ENCODE measurements at places on chromosomes 5 and 9.

GRCh38 chr9:122822938-122823337, 5.5 kb downstream of the PDCL start:
- no peak for DNase-seq

GRCh38 chr9:38346811-38347210, 45.7 kb upstream of the ALDH1B1 start:
- no peak for DNase-seq

DNA sequence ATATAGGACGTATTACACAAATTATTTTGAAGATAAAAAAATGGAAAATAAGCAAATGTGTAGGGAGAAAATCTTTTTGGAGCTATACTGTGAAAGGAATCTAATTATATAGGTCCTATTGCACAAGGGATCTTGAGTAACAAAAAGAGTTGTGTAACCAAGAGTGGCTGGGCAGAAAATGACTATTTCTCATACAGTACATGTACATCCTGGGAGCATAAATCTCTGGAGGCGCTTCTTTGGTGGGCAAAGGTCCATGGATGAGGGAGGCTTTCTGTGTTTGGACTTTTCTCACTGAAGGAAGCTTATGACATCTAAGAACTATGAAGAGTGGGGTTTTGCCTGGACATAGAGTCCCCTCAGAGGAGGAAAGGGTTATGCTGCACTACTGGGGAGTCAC, 29.8 kb downstream of the ANKS6 start:
- DNase-seq, result no peak

DNA sequence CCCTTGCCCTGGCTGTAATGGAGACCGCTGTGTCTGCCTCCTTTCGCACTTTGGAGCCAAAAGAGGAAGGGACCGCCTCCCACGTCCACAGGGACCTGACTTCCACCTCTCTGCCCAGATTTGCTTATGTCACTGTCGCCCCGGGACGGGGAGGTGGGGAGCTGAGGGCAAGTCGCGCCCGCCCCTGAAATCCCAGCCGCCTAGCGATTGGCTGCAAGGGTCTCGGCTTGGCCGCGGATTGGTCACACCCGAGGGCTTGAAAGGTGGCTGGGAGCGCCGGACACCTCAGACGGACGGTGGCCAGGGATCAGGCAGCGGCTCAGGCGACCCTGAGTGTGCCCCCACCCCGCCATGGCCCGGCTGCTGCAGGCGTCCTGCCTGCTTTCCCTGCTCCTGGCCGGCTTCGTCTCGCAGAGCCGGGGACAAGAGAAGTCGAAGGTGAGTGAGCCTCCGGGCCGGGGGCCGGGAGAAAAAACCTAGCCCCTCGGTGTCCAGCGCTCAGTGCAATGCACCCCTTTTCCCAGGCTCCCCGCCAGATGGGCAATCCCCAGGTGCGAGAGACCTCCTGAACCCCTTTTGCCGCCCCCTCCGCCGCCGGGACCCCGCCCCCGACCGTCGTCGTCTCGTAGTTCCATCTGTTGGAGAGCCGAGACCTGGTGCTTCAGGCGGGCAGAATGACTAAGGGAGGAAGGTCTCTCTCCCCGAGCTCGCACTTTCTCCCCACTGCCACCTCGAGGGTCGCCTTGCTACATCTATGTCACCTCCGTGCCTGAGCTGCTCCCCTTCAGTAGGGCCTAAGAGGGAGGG, at the start of gene GPX3:
TSS of gene GPX3 (plus strand) at position 288 of the 807 bp plus-strand sequence. CDS start at position 352, 64 bp downstream.
- peak; percentile 9 for DNase-seq

GRCh38 chr9:115367780-115368525, 250.0 kb upstream of the TNC start:
- no peak for DNase-seq

- DNase-seq, result no peak
These were observed 84.3 kb upstream of the SLC1A3 start for GRCh38 chr5:36521838-36522745.

- no peak for DNase-seq
These were observed 91.4 kb upstream of the RANBP6 start for GRCh38 chr9:6106711-6107339.

GRCh38 chr9:132769906-132770769, 99.9 kb downstream of the GTF3C4 start:
- peak; percentile 29 for DNase-seq

GRCh38 chr9:24614070-24614469, 68.4 kb upstream of the IZUMO3 start:
- no peak for DNase-seq

DNA sequence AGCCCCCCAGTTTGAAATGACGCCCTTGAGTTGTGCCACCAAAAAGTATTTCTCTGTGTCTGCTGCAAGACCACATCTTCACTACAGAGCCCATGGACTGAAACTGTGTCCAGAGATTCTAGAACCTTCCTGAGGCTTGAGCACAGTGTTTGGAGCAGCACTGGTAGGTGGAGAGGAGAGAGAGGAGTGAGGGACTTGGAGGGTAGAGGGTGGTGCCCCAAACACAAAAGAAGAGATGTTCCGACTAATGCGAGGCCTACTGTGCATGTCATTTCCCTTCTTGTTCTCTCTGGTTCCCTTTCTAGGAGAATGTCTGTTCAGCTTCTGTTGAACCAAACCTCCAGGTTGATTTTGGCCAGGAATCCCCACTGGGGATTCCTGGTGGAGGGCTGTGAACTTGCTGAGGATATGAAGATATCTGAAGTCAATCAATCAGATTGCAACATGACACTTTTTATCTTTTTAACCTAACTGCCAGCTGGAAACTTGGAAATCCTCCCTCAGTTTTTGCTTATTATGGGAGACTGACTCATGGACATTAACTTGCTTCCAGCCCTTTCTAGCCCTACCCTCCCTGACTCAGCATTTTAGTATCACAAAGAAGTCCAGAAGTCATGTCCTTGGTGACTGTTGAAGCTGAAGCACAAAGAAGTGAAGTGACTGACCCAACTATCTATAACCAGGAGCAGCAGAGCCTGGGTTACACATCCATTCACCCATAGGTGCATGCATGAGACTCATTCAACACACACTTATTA, 154.5 kb downstream of the NR3C1 start:
- DNase-seq, result no peak

DNA sequence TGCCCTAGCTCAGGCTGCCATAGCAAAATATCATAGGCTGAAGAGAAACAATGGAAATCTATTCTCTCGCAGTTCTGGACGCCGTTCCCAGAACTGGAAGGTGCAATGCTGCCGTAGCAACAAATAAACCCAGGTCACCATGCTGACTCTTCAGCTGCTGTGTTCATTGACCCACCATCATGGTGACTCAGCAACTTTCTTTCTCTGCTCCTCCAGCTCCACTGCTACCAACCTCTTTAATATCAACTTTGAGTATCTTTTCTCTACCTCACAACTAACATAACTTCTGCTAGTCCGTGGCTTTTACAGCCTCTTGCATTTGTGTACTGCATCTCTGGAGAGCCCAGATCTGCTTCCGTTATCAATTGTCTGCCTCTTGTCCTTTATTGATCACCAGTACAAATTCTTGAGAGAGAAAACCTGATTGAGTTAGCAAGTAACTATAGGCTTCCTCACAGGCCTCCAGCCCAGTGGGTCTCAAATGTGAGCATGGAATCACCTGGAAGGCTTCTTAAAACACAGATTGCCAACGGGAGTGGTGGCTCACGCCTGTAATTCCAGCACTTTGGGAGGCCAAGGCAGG, 47.3 kb upstream of the SLC30A5 start:
- DNase-seq, result no peak

DNA sequence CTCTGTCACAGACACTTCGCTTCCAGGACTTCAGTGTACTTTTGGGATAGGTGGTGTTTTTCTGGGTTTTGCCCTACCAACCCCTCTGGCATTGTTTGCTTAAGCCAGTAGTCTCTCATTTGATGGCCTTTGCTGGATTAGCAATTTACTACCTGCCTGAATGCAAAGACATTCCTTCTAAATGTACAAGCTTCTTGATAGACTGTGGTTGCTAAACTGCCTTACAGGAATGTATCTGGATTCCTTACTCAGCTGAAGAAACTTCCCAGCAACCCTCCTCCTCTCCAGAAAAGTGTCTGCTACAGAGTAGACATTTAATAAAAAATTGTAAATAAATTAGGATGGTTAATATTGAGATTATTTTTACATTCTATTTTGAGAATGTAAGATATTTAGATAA, 1916.7 kb downstream of the EFNA5 start:
- no peak for DNase-seq

DNA sequence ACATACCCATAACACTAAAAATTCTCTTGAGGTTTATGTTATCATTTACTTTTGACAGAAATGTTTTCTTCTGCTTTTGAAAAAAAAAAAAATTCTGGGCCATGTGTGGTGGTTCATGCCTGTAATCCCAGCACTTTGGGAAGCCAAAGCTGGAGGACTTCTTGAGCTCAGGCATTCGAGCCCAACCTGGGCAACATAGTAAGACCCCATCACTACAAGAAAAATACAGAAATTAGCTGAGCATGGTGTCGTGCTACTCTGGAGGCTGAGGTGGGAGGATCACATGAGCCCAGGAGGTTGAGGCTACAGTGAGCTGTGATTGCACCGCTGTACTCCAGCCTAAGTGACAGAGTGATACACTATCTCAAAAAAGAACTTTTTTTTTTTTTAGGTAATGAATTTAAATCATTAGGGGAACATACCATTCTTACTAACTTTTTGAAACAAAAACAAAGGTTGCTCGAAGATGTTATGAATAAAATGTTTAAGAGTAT, 148.8 kb upstream of the DMRT1 start:
- no peak for DNase-seq

- no peak for DNase-seq
These were observed 83.5 kb upstream of the BOD1 start for GRCh38 chr5:173699966-173700365.

- DNase-seq, result no peak
These were observed 69.1 kb downstream of the OTP start for GRCh38 chr5:77569409-77569808.

- DNase-seq, result no peak
These were observed 585.9 kb downstream of the TLR4 start for GRCh38 chr9:118290116-118290515.

DNA sequence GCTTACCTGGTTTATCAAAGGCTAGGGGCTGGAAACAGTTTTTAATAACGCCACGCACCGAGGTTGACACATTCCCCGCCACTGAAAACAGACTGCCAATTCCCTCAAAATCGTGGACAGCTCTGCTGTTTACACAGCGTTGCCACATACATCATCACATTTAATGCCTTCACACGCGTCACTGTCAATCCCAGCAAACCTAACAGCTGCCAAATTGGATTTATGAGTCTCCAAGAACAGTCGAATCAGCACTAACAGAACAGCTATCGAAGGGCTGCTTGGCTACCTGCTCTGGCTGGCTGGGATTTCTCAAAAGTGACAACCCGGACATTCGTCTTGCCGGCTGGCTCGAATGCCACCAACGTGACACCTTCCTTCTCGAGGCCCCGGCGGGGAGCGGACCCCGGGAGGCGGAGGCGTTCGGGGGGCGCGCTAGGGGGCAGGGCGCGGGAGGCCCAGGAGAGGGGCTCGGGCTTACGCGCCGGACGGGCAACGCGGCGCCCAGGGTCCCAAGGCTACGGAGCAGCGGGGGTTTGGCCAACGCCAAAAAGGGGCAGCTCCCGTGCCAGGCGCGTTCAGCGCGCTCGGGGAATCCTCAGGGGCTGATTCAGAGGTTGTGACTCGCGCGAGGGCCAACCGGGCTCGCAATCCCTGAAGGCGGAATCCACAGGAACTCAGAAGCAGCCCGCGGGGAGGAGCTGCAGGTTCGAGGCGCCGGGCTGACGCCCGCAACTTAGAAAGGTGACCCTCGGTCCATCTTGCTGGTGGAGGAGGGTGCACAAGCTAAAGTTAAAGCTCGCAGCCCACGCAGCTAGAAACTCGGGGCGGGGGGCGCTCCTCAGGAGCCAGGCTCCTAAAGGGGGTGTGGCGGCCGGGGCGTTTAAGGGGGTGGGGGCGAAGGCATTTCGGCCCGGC, 1.2 kb downstream of the CDC14B start:
- no peak for DNase-seq

- DNase-seq, result no peak
These were observed at the start of gene TGFBI for GRCh38 chr5:136028782-136029742. TGFBI (plus strand) TSS chr5:136028988; CDS start chr5:136029056, 68 bp downstream.

DNA sequence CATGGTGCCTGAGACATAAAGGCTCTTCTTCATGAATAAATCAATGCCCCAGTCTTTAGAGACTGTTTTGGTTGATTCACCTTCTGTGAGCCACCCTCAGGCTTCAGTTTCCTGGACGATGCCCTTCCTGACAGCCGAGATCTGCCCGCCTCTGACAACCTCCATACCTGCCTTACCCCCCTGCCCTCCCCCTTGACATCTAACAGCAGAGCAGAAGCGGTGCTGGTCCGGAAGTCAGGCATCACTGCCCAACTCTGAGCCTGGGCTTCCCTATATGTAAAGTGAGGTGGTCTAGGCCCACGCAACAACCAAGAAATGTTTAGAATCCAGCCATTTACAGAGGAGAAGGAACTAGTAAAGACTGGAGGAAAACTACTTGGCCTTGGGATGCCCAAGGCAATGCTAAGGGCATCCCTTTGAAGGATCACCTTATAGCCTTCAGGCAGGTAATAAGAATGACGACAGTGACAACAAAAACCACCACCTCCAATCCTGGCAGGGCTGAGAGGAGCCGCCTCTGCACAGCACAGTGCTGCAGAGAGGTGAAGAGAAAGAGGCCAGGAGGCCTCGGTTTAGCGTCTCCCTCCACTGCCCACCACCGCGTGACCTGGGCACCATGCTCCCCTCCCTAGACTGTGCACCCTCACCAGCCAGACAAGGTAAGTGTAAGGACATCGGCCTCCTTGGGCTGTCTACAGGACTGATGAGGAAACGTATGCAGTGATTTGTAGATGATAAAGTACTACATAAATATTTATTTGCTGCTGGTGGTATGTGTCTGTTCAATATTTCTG, 35.3 kb upstream of the GABBR2 start:
- no peak for DNase-seq

DNA sequence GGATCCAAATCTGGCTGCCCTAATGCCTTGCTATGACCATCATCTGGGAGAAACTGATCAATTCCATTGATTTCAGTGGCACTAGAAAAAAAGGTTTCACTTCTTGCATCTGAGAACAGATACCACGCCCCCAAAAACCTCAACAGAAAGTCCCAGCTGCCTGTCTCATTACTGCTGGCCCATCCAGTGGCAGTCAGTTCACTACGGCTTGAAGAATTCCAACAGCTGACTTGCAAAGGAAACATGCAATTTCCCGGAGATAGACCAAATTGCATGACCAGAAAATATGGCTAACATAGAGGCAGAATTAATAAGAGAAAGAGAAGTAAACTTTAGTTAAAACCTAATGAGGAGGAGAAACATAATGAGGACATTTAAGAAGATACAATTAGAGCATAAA, 48.6 kb downstream of the UGCG start:
- no peak for DNase-seq

- no peak for DNase-seq
These were observed 12.7 kb downstream of the FAT2 start for GRCh38 chr5:151578326-151579025.

DNA sequence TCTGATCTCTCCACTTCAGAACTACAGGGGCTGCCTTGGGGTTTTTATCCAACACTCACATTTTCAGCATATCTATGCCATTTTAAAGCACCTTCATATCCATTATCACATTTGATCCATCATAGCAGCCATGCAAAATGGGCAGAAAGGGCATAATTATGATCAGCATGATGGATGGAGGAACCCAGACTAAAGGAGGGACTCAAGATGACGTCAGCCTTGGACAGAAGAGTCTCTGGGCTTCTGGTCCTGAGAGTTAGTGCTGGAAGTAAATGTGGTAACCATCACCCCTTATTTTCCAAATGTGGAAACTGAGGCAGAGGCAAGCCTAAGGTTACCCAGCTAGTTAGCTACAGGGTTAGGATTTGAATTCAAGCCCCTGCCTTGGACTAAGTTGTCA, 273.1 kb downstream of the DRD1 start:
- DNase-seq, result no peak
